ENCODE measurements at places on chromosomes 1 and 21.

GRCh38 chr1:66968574-66968973 is 43.8 kb downstream of the MIER1 start:
- DNase-seq: no peak

- DNase-seq: no peak
Observed at GRCh38 chr1:1321477-1321876, 3.0 kb downstream of the INTS11 start.

DNA sequence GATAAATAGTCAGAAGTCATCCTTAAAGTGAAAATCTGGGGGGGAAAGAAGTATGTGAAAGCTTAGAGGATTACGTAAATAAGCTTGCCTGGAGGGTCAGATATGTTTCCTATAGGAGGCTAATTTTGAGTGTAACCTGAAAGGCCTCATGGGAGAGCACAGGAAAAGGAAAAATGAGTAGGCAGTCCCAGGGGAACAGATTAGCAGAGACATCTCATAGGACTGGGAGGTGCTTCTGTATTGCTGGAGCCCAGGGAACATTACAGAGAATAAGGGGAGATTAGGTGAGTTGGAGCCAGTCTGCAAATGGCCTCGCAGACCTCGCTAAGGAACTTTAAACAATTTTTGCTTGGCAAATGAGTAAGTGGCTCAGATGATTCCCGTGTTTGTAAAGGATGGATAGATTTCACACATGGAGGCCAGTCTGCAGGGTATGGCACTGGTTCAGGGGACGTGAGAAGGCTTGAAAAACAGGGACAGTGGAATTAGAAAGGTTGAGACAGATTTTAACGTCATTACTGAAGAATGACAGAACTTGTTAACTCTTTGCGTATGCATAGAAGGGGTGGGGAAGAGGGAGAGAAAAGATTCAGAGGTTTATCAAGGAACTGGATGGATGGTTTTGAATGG is 149.1 kb downstream of the GREM2 start:
- DNase-seq: no peak

- DNase-seq: peak; percentile 22
Observed at GRCh38 chr1:27403065-27403726, 10.8 kb downstream of the GPR3 start.

DNA sequence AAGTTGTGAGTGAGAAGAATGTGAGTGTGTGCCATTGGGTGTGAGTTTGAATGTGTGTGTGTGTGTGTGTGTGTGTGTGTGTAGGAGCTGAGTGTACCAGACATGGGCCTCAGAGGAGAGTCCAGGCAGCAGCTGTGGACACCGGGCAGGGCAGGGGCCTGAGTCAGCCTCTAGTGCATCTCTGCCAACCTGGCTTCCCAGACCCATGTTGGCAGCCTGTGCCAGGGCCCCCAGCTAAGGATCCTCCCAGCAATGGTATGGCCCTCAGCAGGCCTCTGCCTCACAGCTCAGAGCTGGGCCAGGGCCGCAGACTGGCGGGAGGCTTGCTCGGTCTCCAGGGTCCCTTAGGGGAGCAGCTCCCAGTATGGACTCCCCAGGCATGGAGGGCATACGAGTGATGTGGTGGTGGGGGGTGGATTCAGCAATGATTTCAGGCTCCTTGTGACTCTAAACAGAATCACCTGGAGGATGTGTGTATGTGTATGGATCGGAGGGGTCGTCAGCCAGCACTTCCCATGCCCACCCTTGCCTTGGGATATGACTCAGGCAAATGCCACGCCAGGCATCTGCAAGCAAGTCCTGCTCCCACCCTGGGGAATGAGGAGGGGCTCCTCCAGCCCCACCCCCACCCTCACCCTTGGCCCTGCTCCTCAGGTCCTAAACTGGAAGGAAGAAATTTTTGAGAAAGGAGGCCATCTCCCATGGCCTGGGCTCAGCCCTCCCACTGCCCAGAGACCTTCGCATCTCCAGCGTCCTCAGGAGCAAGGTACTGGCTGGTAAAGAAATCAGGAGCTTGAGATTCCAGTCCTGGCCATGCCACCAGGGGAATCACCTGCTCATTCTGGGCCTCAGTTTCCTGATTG is 1.8 kb upstream of the FOXO6 start:
- DNase-seq: no peak

GRCh38 chr1:79304131-79304530 is 297.6 kb upstream of the ADGRL4 start:
- DNase-seq: no peak

GRCh38 chr1:234933475-234933874 is 195.2 kb downstream of the TOMM20 start:
- DNase-seq: no peak

GRCh38 chr1:26283871-26284596 is 4.1 kb downstream of the SH3BGRL3 start:
- DNase-seq: no peak

- DNase-seq: peak; percentile 48
Observed at GRCh38 chr1:26771643-26772321, 16.0 kb upstream of the PIGV start.

DNA sequence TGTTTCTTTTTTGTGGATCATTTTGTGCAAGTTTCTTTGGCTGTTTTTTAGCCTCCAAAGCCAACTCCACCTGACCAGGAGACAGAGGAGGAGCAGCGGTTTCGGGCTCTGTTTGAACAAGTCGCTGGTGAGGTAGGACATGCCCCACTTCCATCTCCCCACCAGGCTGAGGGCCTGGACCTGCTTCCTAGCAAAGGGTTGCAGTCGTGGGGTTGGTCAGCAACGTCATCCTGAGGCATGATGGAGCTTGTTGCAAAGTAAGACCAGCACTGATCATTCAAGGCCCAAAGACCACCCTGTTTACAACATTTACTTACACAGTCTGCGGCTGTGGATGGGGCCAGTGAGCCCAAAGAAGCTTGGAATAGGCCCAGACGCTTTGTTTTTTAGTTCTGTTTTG is 40.3 kb downstream of the CAPN9 start:
- DNase-seq: no peak

- no peak for DNase-seq
Observed at GRCh38 chr1:110215621-110216515, 5.8 kb downstream of the KCNC4 start.

DNA sequence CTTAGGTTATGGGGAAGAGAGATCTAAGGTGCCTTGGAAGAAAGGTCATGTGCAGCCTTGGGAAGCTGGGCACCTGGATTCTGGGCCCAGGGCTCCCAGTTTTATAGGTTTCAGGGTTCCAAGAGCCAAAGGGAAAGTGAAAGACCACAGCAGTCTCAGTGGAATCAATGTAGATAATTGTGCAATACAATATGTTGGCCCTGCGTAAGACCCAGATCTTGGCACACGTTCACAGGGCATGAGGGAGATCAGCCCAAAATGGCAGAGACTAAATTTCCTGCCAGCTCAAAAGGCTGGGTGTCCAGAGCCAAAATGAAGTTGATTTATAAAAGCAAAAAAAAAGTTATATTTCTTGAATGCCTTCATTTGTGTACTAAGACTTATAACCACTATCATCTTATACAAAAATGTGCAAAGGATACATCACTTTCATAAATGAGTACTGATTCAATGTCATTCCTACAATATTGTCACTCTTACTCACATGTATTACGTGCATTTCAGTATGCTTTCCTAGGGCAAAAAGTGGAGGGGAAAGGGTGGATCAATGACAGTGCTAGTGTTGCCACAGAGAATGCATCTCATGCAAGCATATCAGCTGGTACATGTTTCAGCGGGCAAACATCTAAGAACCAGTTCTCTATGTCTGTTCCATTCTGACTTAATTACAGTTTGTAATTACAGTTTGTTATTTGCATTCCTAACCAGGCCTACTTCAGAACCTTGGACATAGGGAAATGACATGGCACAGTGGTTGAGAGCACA is 22.5 kb upstream of the NPL start:
- DNase-seq: no peak

- no peak for DNase-seq
Observed at GRCh38 chr1:236289492-236290131, 7.9 kb upstream of the ERO1B start.

DNA sequence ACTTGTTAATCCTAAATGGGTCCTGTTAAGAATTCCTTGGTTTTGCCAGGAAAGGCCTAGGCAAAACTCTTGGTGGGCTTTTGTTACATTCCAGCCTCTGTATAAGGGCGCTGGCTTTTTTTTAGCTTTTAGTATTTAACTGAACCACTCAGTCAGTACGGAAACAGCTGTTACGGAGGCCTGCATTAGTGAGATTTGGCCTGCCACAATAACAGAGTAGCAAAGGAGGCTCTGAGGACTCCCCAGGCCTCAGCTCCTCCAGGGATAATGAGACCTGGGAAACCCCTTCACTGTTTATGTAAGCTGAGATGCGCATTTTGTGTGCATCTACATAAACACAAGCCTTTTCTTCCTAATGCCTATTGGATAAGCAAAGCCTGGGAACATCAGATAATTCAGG is 210.2 kb downstream of the APP start:
- no peak for DNase-seq

DNA sequence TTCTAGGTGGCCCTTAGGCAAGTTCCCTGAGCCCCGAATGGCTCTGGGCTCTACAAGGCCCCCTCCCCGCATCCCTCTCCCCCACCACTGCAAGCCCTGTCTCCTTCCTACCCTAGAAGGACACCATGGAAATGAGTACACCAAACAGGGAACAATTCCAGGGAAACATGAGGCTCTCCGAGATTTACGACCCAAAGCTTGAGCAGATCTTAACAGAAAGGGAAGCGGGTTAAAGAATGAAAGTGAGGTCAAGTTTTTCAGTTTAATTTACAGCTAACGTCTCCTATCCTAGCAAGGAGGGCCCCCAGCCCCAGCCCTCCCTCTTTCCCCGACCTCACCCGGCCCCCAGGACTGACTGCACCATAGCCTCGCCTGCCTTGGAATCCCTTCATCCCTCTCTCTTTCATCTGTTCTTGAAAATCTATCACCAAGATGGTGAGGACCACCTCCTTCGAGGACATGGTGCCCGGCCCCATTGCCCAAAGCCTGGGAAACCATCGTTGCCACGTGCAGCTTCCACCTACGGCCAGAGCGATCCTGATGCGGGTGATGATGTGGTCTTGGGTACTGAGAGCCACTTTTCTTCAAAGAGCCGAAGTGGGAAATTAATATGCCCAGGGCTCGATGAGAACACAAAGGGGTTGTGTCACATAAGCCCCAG is 30.5 kb downstream of the SIM2 start:
- no peak for DNase-seq

- no peak for DNase-seq
Observed at GRCh38 chr1:30321246-30321910, 402.0 kb downstream of the MATN1 start.

DNA sequence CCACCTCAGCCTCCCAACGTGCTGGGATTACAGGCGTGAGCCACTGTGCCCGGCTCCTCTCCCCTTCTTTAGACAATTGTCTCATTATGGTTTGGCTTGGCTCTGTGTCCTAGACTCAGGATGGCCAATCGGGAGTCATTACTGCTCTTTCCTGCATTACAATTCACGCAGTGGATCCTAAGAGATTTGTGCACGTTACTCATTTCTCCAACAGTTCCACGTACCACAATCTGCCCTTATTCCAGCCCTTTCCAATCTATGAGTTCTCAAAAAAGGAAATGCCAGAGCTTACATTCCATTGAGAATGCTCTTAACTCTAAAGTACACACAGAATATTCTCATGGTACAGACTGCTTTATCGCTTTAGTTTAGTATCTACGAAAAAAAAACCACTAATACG is 357.0 kb downstream of the GPATCH2 start:
- DNase-seq: no peak

DNA sequence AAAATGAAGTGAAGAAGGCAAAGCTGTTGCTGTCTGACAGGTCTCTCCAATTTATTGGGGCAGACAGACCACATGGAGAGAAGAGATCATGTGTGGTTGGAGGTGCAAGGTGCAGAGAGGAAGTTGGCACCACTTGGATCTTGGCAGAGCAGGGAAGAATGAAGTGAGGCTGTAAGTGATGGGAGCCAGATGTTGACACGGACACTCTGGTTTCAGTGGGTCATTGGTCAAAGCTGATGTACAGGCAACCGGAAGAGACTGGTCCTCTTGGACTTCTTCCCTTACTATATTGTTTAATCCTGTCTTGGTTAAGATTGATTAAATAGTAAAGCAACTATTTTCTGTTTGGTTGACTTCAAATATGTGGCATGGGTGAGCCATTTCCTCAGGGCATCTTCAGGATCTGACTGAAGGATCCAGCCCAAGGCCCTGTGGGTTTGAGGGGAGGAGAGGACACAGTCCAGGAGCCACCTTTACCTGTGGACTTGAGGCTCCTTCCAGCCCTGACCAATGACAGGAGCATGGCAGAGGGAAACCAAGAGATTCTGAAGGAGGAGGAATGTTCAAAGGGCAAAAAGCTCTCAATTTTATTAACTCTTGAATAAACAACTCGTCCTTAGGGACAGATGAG is 49.4 kb downstream of the NENF start:
- DNase-seq: no peak

DNA sequence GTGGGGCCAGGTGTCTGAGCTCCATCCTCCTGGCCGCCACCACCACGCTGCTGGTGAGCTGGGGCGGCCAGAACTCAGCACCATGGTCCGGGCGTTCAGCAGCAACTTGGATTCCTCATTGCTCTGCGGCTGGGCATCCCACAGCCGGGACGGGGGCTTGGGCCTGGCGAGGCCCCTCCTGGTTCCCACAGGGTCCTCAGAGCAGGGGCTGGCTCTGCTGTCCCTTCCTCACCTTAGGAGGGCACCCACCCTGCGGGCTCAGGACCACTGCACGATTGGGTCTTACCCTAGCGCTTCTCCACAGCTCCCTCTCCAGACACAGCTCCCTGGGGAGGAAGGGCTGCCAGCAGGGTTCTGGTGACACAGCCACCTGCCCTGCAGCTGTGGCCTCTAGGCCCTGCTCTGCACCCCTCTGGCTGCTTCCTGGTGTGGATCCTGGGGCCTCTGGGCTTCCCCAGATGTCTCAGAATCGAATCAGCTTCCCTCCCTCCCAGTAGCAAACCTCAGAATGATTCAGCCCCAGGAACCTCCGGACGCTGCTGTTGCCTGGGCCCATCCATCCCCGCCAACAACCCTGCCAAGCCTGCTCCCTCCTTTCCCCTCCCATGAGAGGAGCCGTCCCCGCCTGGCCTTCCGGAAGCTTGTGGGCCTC is 25.0 kb downstream of the CRYAA start:
- DNase-seq: no peak
